NCI-H2171 treated with DMSO at 0.1 percent for 48 hours (cell line): ENCODE measurements at places on chromosomes 11 and 22.

DNA sequence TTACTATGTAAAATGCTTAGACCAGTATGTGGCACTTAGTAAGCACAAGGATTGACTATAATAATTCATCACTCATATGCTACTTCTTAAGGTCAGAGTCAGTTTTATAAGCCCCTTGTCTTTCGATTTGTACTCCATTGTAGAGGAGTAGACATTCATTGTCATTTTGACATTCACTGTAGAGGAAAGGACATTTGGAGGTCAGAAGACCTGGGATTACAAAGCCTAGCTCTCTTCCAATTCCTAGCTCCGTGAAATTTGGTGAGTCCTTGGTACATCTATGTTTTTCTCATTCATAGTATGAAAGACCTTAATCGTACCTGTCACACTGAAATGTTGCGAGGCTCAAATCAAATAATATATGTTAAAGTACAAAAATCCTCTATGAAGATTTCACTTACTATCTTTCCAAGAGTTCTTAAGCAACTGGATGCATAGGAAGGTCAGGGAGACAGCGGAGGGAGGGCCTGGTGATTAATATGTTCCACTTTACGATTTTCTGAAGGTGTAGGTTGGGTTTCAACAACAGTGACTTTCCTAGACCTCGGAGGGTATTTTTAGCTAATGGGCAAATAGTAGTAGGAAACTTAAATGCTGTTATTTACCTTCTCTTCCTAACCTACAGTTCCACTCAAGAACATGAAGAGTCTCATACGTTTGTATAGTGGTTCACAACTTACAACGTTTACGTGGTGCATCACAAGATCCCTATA lies 1.4 kb upstream of the EMSY start:
- DNase-seq: no peak

- DNase-seq: no peak
Measured at GRCh38 chr11:86589856-86590589, 82.4 kb downstream of the ME3 start.

DNA sequence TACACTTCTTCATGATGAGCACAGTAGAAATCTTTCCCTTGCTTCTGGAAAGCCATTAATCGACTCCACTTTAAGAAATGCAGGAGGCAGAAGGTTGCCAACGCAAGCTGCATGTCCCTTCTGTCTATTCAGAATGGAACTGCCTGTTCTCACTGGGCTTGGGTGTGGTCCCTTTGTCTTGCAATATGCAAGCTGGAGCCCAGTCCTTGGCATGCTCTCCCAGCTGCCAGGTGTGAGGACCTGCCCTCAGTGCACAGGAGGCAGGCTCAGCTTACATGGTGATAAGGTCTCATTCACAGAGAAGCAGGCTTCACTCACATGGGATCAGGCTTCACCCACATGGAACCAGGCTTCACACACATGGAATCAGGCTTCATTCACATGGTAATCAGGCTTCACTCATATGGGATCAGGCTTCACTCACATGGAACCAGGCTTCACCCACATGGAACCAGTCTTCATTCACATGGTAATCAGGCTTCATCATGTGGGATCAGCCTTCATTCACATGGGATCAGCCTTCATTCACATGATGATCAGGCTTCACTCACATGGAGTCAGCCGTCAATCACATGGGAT lies 59.2 kb upstream of the USP47 start:
- DNase-seq: peak; percentile 74

DNA sequence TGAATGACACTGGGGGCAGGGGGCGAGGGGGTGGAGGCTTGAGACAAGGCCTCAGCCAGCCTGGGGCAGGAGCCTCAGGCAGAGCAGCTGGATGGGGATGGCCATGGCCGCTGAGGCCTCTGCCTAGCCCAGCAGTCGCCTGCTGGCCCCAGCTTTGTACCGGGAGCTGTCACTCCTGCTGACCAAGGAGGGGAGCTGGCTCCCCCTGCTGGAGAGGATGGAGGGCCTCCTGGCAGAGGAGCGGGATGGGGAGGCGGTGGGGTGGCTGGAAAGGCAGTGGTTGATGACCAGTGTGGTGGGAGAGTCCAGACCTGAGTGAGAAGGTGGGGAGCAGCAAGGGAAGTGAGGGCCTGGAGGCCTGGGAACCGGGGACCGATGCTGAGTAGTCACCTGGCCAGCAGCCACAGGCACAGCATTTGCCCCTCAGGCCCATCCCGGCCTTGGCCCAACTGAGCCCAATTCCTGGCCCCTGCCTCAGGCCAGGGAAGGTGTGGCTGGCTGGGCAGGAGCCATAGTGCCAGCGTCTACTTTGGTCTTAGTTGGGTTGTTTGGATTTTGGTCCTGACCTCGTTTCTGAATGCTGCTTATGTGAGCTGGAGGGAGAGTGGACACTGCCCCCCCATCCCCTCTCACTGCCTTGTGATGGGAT lies 6.0 kb upstream of the SUSD2 start:
- peak; percentile 4 for DNase-seq

- DNase-seq: no peak
Measured at GRCh38 chr11:76327756-76328388, 53.1 kb downstream of the THAP12 start.

- no peak for DNase-seq
Measured at GRCh38 chr22:19819911-19820879, 34.5 kb downstream of the GNB1L start.

DNA sequence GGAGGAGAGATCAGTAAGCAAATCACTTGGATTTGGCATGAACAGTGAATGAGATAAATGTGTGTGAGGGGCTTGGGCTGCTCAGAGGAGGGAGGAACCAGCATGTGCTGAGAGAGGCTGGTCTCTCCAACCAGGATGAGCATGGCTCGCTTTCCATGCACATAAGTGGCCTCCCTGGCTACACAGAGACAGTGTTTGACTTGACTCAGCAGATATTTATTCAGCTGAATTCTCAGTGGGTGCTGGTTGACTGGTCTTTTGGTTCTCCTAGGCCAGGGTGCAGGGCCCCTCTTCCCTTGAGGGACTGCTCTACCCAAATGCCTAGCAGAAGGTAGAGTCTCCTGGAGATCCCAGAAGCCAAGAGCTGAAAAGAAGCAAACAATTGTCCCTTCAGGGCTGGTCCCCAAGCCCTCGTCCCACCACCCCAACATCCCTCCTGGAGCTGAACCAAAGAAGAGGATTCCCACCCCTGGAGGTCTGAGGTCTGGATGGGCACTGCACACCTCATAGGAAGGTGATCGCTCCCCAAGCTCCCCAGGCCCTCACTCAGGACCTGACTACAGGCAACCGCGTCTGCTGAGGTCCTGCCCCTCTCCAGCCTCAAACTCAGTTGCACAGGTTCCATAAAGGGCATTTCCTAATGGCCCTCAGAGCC lies 3.3 kb upstream of the TRIM29 start:
- DNase-seq: no peak

- no peak for DNase-seq
Measured at GRCh38 chr11:88173956-88174355, 1.3 kb downstream of the RAB38 start.

DNA sequence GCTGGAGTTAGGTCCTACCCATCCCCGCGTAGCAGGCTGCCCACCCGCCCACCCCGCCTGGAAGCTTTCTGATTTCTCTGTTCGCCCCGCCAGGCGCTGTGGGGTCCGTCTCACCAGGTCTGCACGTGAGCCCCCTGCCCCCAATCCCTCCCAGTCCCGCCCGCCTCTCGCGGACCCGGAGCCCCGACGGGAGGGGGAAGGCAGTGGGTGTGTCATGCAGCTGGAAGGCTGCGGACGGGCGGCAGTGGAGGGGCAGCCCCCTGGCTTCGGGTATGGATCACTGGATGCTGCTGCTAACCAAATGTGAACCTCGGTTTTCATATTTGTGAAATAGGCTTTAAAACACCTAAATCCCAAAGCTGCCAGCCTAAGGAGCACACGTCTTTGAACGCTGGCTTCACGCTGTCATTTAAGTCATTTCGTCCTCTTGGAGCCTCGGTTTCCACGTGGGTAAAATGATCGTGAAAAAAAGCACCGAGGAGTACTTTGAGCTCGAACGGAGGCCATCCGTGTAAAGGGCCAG lies 568 bp upstream of the BIK start:
- no peak for DNase-seq

DNA sequence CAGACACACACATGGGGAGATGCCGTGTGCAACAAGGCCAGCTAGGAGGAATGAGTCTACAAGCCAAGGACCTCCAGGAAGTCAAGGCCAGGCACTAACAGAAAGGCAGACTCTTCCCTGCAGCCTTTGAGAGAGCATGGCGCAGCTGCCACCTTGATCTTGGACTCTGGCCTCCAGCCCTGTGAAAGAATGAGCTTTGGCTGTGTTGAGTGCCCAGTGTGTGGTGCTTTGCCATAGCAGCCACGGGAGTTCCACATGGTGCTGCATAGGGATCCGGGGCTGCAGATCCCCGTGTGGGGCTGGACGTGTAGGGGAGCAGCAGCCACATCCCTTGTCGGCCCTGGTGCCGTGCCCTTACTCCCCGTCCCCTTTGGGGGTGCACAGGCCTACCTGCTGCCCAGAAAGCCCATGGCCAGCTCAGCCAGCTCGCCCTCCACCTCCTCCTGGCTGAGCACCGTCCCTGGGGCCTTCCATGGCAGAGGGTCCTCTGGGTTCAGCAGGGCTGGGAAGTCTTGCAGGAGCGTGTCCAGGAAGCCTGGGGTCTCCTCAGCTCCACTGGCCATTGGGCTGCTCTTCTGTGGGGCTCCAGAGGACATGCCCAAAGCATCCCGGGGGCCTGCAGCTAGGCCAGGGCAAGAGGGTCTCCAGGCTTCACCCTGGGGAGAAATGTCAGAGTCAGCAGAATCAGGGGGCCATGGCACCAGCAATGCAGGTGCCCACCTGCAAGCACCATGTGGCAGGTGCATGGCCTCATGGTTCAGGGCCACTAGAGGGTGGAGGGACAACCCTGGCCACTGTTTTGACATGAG lies 7.0 kb downstream of the PPM1F start:
- no peak for DNase-seq

DNA sequence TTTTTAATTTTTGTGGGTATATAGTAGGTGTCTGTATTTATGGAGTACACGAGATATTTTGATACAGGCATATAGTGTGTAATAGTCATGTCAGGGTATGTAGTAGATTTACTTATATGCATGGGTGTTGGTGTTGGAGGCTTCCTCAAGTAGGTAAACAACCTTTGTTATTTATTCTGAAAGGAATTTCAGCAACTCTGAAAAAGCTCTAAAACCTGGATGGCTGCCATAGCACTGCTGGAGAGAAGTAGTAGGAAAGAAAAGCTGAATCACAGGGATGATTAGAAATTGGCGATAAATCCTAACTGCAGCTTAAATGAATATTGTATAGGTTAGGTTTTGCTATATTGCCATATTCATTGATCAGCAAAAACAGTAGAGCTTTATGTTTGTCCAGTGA lies 44.4 kb upstream of the ST14 start:
- no peak for DNase-seq

GRCh38 chr11:65116370-65117205 lies 913 bp downstream of the ZNHIT2 start:
- DNase-seq: peak; percentile 43

GRCh38 chr11:13347901-13348300 lies 70.3 kb downstream of the BMAL1 start:
- DNase-seq: no peak

DNA sequence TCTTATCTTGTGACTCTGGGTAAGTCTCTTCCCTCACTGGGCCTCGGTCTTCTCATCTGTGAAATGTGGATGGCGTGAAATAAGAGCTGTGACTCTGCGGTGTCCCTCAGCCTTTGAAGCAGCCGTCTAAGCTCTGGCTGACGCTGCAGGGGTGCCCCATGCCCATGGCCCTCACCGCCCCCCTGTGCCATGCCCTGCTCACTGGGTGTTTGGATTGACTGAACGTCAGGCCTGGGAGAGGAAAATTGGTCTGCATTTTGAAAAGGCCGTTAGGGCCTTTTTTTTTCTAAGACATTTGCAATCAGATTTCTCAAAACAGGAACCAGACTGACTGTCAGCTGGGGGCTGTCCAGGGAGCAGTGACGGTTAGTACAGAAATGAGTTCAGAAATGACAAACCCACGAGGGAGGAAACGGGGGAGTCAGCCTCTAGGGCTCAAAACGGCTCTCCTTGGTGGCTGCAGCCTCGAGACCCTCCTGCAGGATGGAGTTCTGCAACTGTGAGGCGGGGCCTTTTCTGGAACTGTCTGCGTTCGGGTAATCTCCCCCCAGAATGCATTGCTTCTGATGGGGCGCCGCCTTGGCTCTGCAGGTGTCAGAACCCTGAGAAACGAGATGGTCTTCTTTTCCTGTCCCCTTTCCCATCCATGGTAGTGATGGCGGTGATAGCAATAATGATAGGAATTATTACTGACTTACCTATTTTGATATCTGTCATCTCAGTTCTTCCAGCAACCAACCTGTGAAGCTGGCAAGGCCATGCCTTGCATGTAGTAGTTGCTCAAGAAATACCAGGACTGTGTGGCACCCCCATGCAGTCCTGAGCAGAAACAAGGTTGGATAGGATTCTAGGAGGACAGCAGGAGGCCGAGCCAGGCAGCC lies 2.0 kb downstream of the GRK2 start:
- DNase-seq: no peak

GRCh38 chr22:23823331-23823791 lies 15.4 kb downstream of the DERL3 start:
- no peak for DNase-seq

DNA sequence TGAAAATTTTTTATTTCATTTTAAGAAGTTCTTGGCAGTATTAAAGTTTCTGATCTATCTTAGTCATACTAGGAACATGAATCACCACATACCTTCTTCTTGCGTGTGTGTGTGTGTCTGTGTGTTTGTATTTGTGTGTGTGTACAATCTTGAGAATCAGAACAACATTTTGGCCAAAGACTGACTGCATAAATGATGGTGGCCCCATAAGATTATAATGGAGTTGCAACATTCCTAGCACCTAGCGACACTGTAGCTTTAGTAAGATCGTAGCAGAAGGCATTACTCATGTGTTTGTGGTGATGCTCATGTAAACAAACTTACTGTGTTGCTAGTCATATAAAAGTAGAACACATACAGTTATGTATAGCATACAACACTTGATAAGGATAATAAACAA lies 205.4 kb downstream of the FAM76B start:
- DNase-seq: no peak

DNA sequence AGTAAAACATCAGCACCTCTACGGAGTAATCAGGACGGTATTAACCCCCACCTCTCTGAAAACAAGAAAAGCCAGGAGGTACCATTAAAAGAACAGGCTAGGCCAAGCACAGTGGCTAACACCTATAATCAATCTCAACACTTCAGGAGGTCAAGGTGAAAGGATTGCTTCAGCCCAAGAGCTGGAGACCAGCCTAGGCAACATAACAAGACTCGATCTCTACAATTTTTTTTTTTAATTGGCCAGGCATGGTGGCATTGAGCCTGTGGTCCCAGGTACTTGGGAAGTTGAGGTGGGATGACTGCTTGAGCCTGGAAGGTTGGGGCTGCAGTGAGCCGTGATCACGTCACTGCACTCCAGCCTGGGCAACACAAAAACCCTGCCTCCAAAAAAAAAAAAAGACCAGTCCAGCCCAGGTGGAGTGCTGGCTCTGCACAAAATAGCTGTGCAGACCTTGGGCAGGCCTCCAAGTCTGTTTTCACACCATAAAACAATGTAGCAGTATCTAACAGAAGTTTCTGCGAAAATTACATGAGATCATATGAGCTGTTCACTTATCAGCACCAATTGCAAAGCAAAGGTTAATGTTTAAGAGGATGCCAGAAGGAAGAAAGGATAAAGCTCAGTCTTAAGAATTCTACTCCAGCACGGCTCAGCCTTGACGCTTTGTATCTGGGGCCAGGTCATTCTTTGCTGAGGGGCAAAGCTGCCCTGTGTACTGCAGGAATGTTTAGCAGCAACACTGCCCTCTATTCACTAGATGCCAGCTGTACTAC lies 14.8 kb downstream of the CHKA start:
- DNase-seq: no peak

- no peak for DNase-seq
Measured at GRCh38 chr11:76553554-76554476, 109.0 kb downstream of the EMSY start.
